ENCODE measurements at places on chromosomes 3 and 15.

GRCh38 chr3:120634539-120634938, 38.4 kb downstream of the NDUFB4 start:
- DNase-seq, result no peak

- peak; percentile 74 for DNase-seq
Observed at GRCh38 chr3:11455956-11456355, 183.8 kb downstream of the ATG7 start.

- DNase-seq, result no peak
Observed at GRCh38 chr3:75254685-75255084, 409.4 kb upstream of the FRG2C start.

DNA sequence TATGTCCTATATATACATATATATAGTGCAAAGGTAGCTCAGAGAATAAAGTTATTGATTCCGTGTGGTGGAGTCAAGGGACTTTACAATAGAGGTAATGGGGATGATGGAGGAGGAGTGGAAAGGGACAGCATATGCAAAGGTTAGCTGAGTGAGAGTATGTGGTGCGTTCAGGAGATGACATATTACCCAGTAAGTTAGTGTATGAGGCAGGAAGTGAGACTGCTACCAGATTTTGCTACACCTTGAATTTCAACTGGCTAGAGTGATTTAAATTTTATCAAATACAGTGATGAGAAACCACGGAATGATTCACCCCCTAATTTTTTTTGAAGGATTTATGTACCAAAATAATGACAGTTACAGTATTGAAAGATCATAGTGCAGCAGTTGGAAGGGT, 2.8 kb downstream of the ACTL6A start:
- no peak for DNase-seq

- no peak for DNase-seq
Observed at GRCh38 chr3:47028146-47028545, 48.7 kb downstream of the NBEAL2 start.

- DNase-seq, result no peak
Observed at GRCh38 chr3:166688665-166689064, 691.4 kb downstream of the ZBBX start.

GRCh38 chr3:36918050-36918449, 26.8 kb downstream of the TRANK1 start:
- DNase-seq, result no peak

DNA sequence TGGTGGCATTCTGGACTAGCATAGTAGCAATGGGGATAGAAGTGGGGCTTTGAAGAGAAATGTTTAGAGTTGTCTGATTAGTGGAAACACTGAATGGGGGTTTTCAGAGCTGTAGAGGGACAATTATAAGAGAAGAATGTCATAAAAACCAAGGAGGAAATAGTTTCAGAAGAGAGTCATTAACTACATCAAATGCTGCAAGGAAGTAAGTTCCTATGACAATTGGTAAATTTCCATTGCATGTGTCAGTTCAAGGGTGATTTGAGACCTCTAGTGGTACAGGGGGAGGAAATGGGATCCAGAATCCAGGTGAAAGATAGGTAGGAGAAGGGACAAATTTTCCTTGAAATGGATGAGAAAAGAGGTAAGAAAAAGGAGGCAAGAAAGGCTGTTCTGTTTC, 68.3 kb upstream of the TBC1D5 start:
- no peak for DNase-seq

DNA sequence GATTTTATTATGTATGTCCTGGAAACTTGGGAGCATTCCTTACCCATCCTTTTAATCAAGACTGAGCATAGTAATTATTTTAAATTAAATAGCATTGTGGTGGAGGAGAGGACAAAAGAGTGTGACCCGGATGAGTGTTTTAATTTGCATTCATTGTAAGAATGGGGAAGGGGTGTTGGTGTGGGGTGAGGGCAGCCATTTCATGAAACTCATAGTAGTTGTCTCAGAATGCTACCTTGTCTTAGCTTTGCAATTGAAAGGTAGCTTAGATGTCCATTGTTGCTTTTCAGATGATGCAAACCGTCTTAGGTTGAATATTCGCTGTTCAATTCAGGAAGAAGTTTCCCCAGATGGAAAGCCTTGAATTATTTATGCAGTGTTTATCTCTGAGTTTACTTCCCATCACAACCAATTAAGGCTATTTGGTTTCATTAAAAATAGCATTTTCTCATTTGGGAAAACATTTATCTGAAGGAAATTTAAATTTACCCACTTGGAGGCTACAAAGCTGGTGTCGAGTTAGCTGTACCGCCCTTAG, 328.4 kb downstream of the FEZF2 start:
- DNase-seq, result no peak

GRCh38 chr15:32029862-32030781, at the start of gene CHRNA7:
Gene CHRNA7 (plus strand): TSS chr15:32030515. CDS start chr15:32030595, 80 bp downstream.
- peak; percentile 47 for DNase-seq

GRCh38 chr15:55681631-55682030, 61.3 kb downstream of the PRTG start:
- no peak for DNase-seq

Data from suppressor macrophage (primary cell).